A673 (cell line): ENCODE measurements at places on chromosomes 4 and X. TPM values are rescaled to one million over a fixed set of nuclear protein-coding genes. Genes with fewer than 3 reads are reported as not detected.

The LONRF3 gene
- 0.11 TPM in 1 of 2 replicates, not detected in the other for total RNA-seq

The UBA1 gene
- 413 and 437 TPM in 2 replicates for total RNA-seq

The SYTL5 gene
- 17.2 and 17.9 TPM in 2 replicates for total RNA-seq

The CFAP99 gene
- not detected in 2 replicates for total RNA-seq

The MBNL3 gene
- total RNA-seq: 38.0 and 42.2 TPM in 2 replicates

The LYAR gene
- 38.3 and 49.3 TPM in 2 replicates for total RNA-seq

The RIPPLY1 gene
- not detected in 2 replicates for total RNA-seq
